ENCODE measurements at places on chromosomes 2 and 18.

- no peak for DNase-seq
Measured at GRCh38 chr18:8616028-8616401, 6.8 kb downstream of the RAB12 start.

DNA sequence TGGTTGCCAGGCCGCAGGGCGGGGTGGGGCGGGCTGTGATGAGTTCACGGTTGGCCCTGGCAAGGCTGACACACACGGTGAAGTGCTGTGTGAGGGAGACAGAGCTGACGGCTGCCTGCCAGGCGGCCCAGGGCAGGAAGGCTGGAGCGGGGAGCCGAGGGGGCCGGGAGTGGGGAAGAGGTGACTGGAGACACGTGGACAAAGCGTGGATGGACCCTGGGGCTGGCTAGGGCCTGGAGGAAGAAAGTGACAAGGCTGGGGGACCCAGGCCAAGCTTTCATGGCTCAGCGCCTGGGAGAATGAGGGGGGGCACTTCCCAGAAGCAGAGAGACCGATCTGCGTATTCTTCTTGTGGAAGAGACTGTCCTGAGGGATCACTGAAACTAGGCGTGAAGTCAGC is 123.2 kb downstream of the DYSF start:
- DNase-seq: no peak

- no peak for DNase-seq
Measured at GRCh38 chr18:76452357-76452756, 42.7 kb downstream of the ZNF516 start.

GRCh38 chr2:64259312-64259711 is 115.1 kb upstream of the PELI1 start:
- DNase-seq: peak; percentile 79

- no peak for DNase-seq
Measured at GRCh38 chr2:26682155-26682554, 10.4 kb upstream of the KCNK3 start.

DNA sequence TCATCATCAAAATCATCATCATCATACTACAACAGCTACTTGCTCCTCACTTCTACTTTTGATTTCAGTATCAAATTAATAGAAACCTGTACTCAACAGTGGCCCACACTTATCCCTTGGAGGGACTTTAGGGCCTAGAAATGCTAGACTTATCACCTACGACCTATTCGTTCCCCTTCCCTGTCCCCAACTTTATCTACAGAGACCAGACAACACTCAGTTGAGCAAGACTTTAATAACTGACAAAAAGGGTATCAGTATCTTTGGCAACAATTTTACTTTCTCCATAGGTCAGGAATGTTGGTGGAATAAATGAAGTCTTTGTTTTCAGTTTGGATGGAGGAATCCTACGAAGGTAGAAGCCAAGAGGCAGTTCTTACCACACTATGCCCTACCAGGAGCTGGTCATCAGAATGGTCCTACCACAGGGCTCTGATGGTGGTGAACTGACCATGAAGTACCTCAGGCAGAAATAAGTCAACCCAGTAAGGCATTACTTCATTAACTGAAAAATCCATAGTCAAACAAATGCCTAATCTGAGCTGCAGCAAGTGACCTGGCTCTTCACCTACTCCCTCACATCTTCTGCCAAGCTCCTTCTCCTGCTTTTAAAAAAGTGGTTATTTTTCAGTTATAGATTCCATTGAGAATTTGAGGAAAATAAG is 26.6 kb downstream of the MBD2 start:
- no peak for DNase-seq

DNA sequence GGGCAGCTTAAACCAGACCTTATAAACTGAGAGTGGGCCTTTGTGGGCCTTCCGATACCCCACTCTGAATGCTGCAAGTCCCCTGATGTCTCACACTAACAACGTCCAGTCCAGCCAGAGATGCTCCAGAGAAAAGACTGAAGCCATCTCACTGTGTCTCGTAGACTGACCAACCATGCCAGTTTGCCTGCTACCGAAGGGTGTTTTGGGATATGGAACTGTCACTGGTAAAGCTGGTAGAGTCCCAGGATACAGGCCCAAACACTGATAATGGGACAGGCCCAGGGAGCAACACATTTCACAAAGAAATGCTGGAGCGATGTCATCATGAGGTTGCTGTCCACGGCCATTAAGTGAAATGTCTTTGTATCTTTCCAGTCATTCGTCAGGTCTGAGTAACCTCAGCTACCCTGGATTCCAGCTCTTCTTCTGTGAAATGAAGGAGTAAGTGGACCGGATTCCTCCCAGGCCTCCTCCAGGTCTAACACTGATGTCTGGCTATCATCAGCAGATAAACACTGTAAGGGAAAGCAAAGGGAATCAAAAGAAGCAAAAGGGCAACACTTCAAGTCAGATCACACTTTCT is 81.6 kb downstream of the SLC5A7 start:
- DNase-seq: no peak

- no peak for DNase-seq
Measured at GRCh38 chr2:127661072-127661649, 14.2 kb downstream of the LIMS2 start.

- DNase-seq: no peak
Measured at GRCh38 chr2:144449028-144449406, 70.9 kb downstream of the ZEB2 start.

DNA sequence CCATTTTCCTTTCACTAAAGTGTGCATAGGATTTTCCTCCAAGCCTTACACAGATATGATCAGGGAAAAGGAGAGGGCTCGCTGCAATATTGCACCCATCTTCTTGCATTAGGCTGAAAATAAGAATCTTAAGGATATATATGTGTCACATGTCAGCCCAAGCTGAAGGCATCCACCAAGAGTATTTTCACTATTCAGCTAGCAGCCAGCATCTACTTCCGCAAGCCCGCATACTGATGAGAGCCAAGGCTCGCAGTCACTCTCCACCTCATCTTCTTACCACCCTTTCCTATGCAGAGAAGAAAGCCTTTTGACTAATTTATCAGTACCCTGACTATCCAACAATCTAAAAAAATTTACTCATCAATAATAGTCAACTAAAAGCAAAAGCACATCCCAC is 6.1 kb downstream of the TMEM163 start:
- DNase-seq: no peak

DNA sequence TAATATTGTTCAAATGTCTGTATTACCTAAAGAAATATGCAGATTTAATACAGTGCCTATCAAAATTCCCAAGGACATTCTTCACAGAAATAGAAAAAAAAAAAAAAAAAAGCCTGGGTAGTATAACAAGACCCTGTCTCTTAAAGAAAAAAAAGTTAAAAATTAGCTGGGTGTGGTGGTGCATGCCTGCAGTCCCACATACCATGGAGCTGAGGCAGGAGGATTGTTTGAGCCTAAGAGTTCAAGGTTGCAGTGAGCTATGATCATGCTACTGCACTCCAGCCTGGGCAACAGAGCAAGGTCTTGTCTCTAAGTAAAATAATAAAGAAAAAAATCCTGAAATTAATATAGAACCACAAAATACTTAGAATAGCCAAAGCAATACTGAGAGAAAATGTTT is 51.9 kb downstream of the SLC16A14 start:
- DNase-seq: no peak

DNA sequence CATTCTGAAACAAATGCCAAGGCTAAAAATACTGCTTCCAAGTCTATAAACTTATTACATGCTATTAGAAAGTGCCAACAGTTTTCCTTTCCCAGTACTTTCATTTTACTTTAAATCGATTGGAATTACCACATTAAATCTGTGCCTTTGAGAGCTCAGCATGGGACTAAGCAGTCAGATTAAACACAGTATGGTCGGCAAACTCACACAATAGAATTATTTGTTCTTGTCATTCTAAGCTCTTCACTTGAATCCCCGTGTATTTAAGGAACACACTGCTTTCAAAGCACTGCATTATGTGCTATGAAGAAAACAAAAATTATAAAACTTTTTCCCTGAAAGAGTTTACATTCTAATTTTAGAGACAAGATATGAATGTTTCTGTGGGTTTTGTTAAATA is 444.4 kb upstream of the SLC39A10 start:
- DNase-seq: no peak

DNA sequence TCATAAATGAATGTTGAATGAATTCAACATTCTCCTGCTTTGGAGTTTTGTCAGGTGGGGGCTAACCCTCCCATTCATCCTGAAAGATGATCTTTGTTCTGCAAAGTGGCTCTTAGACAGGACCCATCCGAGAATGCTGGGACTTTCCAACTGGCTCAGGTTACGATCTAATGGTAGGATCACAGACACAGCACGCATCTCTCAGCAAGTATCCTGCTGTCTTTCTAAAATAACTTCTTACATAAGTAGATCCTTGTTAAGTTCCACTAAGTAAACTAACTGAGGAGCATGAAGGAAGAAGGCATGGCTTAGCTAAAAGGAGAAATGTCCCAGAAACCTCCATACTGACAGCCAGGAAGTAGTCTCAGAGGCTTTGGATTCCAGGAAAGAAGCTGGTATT is 23.7 kb downstream of the CYP27A1 start:
- no peak for DNase-seq

DNA sequence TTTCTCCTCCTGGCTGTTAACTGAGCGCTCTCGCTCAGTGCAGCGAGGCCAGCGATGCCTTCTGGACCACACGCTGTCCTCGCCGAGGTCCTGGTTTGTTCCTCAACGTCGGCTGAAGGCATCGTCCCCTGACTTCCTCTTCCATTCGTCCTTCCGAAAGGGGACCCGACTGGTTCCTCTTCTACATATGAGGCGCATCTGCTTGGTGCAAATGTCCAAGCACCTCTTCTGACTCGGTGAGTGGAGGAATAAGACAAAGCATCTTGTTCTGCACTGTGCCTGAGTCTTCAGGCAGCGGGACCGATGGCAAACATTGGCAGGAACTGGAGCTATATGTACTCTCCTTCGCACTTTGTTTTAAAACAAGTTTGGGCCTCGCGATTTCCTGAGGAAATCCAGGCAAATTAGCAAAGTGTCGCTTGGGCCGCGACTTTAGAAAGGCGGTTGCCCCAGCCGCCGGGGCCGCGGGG is 621 bp upstream of the KCNS3 start:
- DNase-seq: no peak

- DNase-seq: no peak
Measured at GRCh38 chr2:228432116-228432515, 250.6 kb upstream of the SPHKAP start.
